Lower leg skin (tissue), 4 donors: ENCODE measurements at places on chromosomes 3 and 15. TPM values are rescaled to one million over a fixed set of nuclear protein-coding genes. Genes with fewer than 3 reads are reported as not detected.
A peak's percentile ranks its signal among the peaks of the same experiment; 100 is the strongest.

GRCh38 chr15:87863152-87863551, 393.4 kb downstream of the NTRK3 start:
- no peak for DNase-seq

- peak; percentile 43 for DNase-seq
Measured at GRCh38 chr15:90829942-90830440, 38.4 kb upstream of the FURIN start.

GRCh38 chr3:117036259-117036799, 326.8 kb downstream of the TUSC7 start:
- DNase-seq, result peak; percentile 56

DNA sequence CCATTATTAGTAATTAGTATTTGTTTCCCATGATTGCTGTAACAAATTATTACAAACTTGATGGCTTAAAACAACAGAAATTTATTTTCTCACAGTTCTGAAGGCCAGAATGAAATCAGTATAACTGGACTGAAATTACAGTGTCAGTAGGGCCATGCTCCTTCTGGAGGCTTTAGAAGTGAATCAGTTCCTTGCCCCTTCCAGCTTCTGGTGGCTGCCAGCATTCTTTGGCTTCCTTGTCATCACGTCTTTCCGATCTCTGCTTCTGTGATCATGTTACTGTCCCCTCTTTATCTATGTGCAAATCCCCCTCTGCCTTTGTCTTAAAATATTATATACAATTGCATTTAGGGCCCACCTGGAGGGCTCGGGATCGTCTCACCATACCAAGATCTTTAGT, 92.0 kb downstream of the FOXB1 start:
- no peak for DNase-seq

DNA sequence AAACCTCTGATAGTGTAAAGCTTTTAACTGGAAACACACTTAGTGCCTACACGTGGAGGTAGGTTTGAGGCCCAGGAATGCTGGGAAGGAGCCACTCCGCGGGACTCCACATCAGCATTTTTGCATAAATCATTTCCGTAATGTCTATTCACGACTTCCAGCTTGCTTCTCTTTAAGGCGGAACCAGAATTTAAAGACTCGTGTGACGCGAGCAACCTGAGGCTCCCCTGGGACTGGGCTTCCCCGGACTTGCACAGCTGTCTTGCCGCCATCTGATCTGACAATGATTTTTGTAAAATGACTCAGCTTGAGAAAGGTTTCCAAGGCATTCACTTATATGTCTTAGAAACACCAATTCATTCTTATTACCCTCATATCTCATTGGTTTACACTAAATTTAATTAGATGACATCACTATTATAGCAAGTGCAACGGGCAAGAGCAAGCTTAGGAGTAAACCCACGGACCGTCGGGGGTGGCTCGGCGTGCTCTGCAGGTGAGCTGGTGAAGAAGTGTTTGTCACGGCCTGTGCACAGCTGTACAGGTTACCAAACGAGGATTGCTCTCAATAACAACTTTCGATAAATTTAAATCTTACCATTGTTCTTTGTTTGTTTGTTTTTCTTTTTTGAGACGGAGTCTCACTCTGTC, 95.2 kb downstream of the CHSY1 start:
- DNase-seq, result no peak

- no peak for DNase-seq
Measured at GRCh38 chr3:46942076-46942475, 34.5 kb downstream of the CCDC12 start.

- no peak for DNase-seq
Measured at GRCh38 chr3:123194552-123194951, 7.2 kb upstream of the SEC22A start.

GRCh38 chr15:99345832-99346462, 94.7 kb downstream of the LRRC28 start:
- no peak for DNase-seq

DNA sequence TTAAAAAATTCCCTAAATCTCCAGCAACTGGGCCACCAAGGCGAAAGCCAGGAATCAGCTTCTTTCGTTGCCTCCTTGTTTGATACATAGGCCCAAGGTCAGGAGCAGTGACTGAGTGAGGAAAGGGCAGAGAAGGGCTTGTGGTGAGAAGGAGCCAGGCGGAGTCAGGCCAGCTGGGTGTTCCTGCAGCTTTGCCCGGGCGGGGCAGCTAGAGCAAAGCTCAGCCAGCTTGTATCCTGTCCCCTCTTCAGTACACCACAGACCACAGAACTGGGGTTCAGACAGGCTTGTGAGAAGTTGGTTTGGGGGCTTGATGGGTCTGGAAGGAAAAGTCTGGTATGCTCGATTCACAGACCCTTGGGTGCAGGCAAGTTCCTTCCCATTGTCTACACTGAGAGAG, 52.6 kb downstream of the CCK start:
- DNase-seq, result no peak

DNA sequence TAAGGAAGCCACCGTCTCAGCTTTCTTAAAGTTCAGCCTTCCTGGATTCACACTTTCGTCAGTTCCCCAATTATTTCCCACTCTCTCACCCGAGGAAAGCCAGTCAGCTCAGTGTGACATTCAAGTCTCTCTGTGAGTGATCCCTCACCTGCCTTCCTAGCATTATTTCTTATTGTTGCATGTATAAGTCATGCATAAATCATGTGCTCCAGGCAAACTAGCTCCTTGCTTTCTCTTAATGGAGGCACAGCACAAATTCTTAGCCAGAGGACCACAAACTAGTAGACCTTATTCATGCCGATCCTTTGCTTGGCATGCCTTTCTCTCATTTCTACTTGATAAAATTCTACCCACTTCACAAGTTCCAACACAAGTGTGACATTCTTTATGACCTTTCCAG, 44.3 kb downstream of the CLDN11 start:
- DNase-seq, result no peak

CPN2 gene
- not detected for total RNA-seq

HYAL1 gene
- 21.6 TPM for total RNA-seq

GCNT3 gene
- total RNA-seq, result not detected

MST1R gene
- total RNA-seq, result 53.1 TPM

IVD gene
- 11.1 TPM for total RNA-seq

TMEM39A gene
- total RNA-seq, result 20.9 TPM

SAMD7 gene
- not detected for total RNA-seq

GREM1 gene
- 2.3 TPM for total RNA-seq

QRICH1 gene
- total RNA-seq, result 76.4 TPM

LRRC2 gene
- total RNA-seq, result 3.2 TPM

ABI3BP gene
- 57.8 TPM for total RNA-seq
